Placental epithelial cell (primary cell): ENCODE measurements at places on chromosomes 5 and 9. TPM values are rescaled to one million over a fixed set of nuclear protein-coding genes. Genes with fewer than 3 reads are reported as not detected.

The PDGFRB gene
- total RNA-seq: 10.2 and 10.6 TPM in 2 replicates

The SPATA31C1 gene
- total RNA-seq: not detected in 2 replicates

The ATG12 gene
- total RNA-seq: 56.1 and 62.9 TPM in 2 replicates

The CTXN3 gene
- not detected in 2 replicates for total RNA-seq

The TEX53 gene
- total RNA-seq: not detected in 2 replicates

The IL11RA gene
- total RNA-seq: 22.6 and 37.7 TPM in 2 replicates

The APC gene
- total RNA-seq: 30.2 and 38.5 TPM in 2 replicates

The TICAM2 gene
- 2.4 and 3.3 TPM in 2 replicates for total RNA-seq

The PLAC8L1 gene
- not detected in 2 replicates for total RNA-seq

The CKMT2 gene
- total RNA-seq: 0.54 TPM in 1 of 2 replicates, not detected in the other

The TSSK1B gene
- 0.79 TPM in 1 of 2 replicates, not detected in the other for total RNA-seq

The ALDH1B1 gene
- total RNA-seq: 11.0 and 25.7 TPM in 2 replicates

The CDC25C gene
- 2.4 and 4.1 TPM in 2 replicates for total RNA-seq

The RABEPK gene
- total RNA-seq: 23.2 and 37.0 TPM in 2 replicates

The RNF183 gene
- total RNA-seq: 0.39 TPM in 1 of 2 replicates, not detected in the other

The PTGR1 gene
- 31.0 and 47.9 TPM in 2 replicates for total RNA-seq

The MAP1B gene
- total RNA-seq: 186 and 212 TPM in 2 replicates

The SIT1 gene
- not detected in 2 replicates for total RNA-seq

The SLC36A2 gene
- not detected in 2 replicates for total RNA-seq

The SVEP1 gene
- 0.22 and 0.39 TPM in 2 replicates for total RNA-seq

The SLC22A5 gene
- total RNA-seq: 52.6 and 62.8 TPM in 2 replicates

The KLF4 gene
- 88.3 and 123 TPM in 2 replicates for total RNA-seq

The NPR2 gene
- 9.0 and 23.6 TPM in 2 replicates for total RNA-seq

The GFRA3 gene
- not detected in 2 replicates for total RNA-seq

The ENTPD2 gene
- total RNA-seq: 0.11 TPM in 1 of 2 replicates, not detected in the other

The OR1J2 gene
- total RNA-seq: not detected in 2 replicates

The MEIKIN gene
- 0.39 and 0.54 TPM in 2 replicates for total RNA-seq

The ANKRD34B gene
- total RNA-seq: under 0.01 TPM in 1 of 2 replicates, not detected in the other

The ADAMTS12 gene
- 3.9 and 8.2 TPM in 2 replicates for total RNA-seq

The ORM2 gene
- not detected in 2 replicates for total RNA-seq

The SLC36A3 gene
- total RNA-seq: 0.11 TPM in 1 of 2 replicates, not detected in the other

The RELL2 gene
- total RNA-seq: 7.5 and 9.7 TPM in 2 replicates

The TEK gene
- 2.4 and 3.9 TPM in 2 replicates for total RNA-seq

The RAD17 gene
- total RNA-seq: 23.2 and 29.1 TPM in 2 replicates

The PCSK1 gene
- 0.39 TPM in 1 of 2 replicates, not detected in the other for total RNA-seq

The CDH9 gene
- total RNA-seq: not detected in 2 replicates
